ENCODE measurements at places on chromosomes 6 and 20.

DNA sequence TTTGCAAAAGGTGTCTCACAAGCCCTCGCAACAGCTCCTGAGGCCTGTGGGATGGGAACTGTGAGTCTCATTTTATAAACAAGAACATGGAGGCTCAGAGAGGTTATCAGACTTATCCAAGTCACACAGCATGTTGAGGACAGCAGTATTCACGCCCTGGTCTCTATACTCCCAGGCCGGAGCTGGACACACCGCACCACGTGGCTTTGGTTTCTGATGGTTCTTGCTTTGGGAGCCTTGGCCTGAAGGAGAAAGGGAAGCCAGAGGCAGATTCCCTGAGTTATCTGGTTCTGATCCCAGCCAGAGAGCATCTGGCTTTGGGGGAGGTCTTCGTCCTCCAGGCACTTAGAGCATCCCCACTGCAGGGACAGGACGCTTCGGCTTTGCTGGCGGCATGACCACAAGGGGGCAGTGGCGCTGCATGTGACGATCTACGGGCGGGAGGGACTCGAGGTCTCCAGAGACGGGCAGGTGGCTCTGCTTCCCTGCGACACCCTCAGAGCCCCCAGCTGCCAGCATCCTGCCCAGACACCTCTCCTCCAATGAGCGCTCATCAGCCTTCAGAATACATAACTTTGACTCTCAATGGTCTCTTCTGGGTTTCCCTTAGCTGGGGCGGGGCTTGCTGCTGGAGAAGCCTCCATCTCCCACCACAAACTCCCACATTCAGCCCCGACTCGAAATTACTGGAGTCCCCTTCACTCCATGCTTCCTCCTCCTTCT is 51.4 kb upstream of the SAYSD1 start:
- no peak for DNase-seq

- DNase-seq = no peak
These were observed 69.6 kb upstream of the THBS2 start for GRCh38 chr6:169323221-169323620.

GRCh38 chr20:31569163-31570020 is 35.7 kb upstream of the ID1 start:
- no peak for DNase-seq

DNA sequence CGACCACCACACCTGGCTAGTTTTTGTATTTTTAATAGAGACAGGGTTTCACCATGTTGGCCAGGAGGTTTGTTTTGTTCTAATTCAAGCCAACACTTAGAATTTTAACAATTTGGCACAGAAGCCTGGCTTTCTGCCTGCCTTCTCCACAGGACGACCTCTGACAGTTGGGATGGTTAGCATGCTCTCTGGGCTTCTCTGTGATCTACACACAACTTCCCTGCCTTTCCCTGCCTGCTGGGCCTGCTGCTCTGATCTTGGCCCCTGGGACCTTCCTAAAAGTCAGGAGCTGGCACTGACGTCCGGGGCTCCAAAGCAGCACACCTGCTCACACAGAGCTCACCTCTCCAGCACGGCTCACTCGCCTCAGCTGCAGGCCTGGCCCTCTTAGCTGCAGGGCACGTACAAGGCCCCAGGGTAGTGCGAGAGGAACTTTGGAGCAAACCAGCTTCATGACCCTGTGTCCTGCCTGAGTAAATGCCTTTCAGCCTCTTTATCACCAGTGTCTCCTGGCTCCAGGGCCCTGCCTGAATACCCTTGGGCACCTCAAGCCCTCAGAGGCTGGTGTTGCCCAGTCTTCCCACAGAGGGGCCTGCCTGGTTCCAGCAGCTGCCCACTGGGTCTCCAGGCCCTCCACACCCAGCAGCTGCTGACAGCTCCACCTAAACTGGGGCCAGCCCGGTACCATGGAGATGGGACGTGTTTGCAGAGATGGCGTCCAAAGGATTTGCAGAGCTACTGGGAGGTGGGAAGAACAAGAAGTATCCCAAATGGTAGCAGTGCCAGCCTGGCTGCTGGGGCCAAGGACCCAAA is 96.0 kb downstream of the PSMB1 start:
- DNase-seq = no peak

GRCh38 chr6:75290136-75290945 is 5.7 kb upstream of the TMEM30A start:
- DNase-seq = no peak

DNA sequence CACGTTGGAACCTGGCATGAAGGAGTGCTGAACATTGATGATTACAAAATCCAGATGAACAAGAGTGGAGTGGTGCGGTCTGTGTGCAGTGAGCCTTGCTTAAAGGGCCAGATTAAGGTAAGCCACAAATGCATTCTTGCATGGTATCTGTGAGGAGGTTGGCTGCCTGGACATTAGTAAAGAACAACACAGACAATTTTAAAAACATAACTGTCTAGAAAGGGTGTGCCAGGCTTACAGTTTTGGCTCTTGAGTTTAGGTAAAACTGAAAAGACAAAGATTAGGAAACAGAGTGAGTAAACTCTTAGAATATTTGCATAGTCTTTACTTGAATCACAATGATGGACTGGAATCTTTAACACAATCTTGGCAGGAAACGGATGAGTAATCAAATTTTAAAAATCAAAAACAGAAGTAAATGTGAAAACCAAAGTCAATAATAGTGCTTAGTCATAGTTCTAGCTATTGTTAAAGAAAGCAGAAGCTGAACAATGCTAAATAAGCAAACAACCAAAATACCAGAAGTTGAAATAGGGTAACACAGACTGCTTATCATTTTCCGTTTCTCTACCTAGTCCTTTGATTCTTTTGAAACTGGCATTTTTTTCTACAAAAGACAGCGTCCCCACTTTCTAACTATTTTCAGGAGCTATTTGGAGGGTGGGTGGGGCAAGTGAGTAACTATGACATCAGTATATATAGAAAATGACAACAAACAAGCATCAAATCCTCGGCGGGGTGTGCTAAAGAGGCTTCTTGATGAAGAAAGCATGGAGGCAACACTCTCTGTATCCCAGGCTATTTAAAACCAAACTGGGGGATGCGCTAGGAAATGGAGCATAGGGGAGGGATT is 185.8 kb upstream of the RAB32 start:
- DNase-seq = peak; percentile 31

DNA sequence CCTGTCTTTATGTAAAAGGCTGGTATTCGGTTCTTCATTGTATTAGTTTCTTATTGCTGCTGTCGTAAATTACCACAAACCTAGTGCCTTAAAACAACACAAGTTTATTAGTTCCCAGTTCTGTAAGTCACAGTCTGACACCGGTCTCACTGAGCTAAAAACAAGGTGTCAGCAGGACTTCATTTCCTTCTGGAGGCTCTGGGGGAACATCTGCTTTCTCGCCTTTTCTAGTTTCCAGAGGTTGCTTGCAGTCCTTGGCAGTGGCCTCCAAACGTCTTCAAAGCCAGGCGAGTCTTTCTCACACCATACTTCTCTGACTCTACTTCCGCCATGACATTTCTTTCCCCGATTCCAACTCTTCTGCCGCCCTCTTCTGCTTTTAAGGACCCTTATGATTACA is 43.0 kb upstream of the ZFAND3 start:
- no peak for DNase-seq

- DNase-seq = no peak
These were observed 121.0 kb downstream of the TRDN start for GRCh38 chr6:123515715-123516114.

DNA sequence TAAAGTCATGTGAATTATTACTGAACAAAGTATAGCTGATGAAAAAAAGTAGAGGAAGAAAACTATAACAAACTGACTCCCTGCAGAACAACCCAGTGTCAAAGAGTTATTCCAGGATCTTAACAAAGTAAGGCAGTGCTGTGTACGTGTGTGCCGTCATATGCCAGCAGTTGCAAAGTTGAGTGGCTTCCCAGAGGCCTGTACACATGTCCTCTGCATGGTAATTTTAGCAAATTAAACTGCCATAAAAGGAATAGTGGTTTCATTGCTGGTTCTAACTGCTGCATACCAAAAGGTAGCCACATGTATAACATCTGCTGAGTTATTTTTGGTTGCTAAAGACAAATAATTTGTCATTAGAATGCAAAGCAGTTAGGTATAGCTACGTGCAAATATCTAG is 44.8 kb downstream of the RIPOR2 start:
- no peak for DNase-seq

All from AG04449 (cell line).